ENCODE measurements at places on chromosomes 2 and 18. TPM values are rescaled to one million over a fixed set of nuclear protein-coding genes. Genes with fewer than 3 reads are reported as not detected.

ZNF521 gene
- total RNA-seq: not detected

RBKS gene
- total RNA-seq: 7.7 TPM

DNA sequence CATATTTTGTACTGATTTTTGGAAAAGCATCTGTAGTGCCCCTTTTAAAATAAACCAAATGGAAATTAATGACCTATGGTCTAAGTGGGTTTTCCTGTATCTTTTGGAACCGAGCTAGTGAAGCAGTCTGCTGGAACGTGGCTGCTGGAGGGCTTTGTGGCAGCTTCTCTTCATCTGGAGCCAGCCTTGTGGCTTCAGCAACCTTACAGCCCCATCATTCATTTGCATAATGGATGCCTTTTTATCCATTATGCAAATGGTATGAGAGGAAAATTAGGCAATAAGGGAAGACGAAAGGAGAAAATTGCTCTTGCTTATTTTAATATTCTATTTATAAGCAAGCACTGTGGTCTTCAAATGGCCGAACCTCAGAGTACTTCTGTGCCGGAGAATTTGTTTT lies 421.0 kb downstream of the PARD3B start:
- no peak overlapping the region for H3K4me3 ChIP-seq
- H3K4me1 ChIP-seq: no peaks in the 10 kb centered on the region
- no peak for DNase-seq
- no peaks in the 10 kb centered on the region for H3K27me3 ChIP-seq
- no peaks in the 10 kb centered on the region for H3K36me3 ChIP-seq

DNA sequence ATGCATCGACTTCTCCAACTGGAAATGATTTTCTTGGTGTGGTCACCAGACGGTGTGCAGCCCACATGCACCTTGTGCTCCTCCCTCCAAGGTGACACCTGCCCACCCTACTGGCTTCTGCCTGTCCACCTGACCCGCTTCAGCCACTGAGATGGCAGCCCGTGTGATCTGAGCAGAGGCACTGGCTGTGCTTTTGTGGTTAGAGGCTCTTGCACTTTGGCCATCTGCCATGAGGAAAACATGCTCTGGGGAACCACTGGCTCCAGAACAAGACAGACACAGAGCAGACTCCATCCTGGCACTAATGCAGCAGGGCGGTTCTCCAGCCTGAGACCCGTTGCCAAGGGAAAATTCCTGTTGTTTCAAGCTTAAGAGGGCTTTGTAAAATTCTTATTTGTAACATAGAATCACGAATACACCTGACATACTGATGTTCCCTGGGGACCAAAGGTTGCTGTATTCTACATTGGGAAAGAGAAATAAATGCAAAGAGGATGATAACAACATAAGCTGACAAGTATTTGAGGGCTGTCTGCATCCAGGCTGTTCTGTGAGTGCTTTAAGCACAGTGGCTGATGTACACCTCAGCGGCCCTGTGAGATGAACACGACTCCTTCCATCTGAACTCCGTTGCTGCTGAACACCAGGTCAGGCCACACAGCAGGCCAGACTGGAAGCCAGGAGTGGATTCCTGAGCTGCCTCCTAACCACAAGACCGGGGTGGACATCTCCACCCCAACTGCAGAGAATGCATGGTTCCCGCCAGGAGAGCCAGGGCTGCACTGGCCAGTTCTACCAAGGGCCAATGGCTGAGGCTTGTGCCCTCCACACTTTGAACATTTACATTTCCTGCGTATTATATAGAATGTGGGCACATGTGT lies 820.4 kb downstream of the GALR1 start:
- no peaks in the 10 kb centered on the region for H3K27me3 ChIP-seq
- H3K36me3 ChIP-seq: no peaks in the 10 kb centered on the region
- DNase-seq: no peak
- no peak overlapping the region for H3K4me3 ChIP-seq
- no peaks in the 10 kb centered on the region for H3K4me1 ChIP-seq

- H3K27me3 ChIP-seq: no peaks in the 10 kb centered on the region
- H3K4me3 ChIP-seq: no peak overlapping the region
- H3K27ac ChIP-seq: no peak overlapping the region
- no peaks in the 10 kb centered on the region for H3K36me3 ChIP-seq
Measured at GRCh38 chr2:47531378-47532042, 128.6 kb downstream of the MSH2 start.

DNA sequence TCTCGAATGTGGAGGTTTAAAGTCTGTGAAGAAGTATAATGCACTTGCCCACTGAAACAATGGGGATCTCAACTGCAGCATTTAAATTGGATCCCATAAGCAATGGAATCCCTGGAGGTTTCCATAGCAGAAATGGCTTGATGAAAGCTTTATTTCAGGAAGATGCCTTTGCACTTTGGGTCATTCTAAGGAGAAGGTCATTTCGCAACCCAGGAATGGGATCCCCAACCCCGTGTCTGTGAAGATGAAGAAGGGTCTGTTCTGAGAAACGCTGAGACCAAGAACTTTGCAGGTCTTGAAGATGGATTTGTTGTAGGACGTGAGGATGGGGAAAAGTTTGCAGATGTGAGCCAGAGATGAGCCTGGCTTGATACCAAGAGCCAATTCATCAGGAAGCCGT lies 1.8 kb upstream of the KCNG3 start:
- H3K27me3 ChIP-seq: no peaks in the 10 kb centered on the region
- H3K36me3 ChIP-seq: no peaks in the 10 kb centered on the region

GRCh38 chr2:170073288-170073687 lies 104.7 kb upstream of the MYO3B start:
- H3K36me3 ChIP-seq: peaks cover 2% of the 10 kb centered on the region
- no peaks in the 10 kb centered on the region for H3K4me1 ChIP-seq
- no peaks in the 10 kb centered on the region for H3K27me3 ChIP-seq
- no peak overlapping the region for H3K4me3 ChIP-seq
- no peak overlapping the region for H3K27ac ChIP-seq
- no peak for DNase-seq

All from HepG2 (cell line).